ENCODE measurements at places on chromosomes 5 and 9. TPM values are rescaled to one million over a fixed set of nuclear protein-coding genes. Genes with fewer than 3 reads are reported as not detected.

DNA sequence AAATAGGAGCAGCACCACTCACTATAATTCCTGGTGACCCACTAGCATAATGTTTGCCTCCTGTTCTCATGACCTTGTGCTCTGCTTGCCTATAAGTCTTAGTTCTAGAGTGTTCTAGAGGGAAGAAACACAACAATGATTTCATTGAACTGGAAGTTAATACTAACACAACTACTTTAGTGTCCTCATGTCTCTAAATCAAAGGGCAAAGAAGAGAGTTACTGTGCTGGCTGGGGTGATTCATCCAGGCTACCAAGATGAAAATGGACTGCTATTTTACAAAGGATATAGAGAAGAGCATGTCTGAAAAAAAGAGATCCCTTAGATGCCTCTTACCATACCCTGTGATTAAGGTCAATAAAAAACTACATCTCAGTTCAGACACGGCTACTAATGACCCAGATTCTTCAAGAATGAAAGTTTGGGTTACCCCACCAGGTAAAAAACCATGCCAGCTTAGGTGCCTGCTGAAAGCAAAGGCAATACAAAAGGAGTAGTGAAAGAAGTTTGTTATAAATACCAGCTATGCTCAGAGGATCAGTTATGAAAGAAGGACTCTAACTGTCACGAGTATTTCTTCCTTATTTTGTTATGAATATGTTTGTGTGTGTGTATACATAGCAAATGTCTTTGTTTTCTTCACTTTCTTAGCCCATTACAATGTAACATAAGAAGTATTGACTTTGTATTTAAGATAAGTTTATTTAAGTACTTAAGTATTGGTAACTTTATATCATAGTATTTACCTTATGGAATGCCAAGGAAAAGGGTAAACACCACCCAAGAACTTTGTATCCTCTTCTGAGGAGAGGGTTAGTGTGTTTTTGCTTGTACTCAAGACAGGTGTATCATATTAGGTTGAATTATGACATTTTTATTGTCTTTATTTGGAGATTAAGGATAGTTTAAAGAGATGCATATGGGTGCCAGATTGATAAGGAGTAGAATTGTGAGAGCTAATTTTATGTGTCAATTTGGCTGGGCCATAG lies 314.1 kb upstream of the PTGER4 start:
- DNase-seq, result no peak

DNA sequence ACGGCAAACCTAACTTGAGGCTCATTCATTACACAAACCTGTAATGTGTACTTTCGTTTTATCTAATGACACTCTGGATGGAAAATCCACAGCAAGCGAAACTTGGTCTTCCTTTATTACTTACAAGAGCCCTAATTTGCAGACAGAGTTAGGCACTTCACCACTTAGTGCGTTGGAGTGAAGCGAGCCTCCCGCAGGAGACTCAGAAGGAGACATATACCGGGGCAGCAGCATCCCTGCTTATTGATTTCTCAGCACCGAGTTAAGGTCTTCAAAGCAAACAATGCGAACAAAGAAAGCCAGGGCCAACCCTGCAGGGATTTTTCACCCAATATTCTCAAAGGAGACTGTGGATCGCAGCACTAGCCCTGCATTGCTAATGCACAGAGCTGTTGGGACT lies 28.6 kb downstream of the LSM11 start:
- DNase-seq, result no peak

DNA sequence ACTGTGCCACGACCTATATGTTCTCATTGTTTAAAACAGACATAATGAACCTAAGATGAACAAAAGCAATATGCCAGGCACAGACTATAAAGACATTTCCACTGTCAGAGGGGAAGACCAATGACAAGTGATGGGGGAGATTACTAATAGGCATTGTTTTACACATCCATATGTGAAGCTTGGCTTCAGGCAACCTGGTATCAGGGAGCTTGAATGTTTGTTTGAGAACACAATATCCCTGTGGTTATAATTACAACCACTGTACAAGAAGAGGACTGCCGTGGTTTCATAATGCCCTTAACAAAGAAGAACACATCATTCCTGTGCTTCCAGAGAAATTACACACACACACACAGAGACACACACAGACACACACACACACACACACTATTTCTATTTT lies 385.7 kb downstream of the BNC2 start:
- no peak for DNase-seq

GRCh38 chr5:96329886-96330529 lies 103.0 kb downstream of the PCSK1 start:
- no peak for DNase-seq

DNA sequence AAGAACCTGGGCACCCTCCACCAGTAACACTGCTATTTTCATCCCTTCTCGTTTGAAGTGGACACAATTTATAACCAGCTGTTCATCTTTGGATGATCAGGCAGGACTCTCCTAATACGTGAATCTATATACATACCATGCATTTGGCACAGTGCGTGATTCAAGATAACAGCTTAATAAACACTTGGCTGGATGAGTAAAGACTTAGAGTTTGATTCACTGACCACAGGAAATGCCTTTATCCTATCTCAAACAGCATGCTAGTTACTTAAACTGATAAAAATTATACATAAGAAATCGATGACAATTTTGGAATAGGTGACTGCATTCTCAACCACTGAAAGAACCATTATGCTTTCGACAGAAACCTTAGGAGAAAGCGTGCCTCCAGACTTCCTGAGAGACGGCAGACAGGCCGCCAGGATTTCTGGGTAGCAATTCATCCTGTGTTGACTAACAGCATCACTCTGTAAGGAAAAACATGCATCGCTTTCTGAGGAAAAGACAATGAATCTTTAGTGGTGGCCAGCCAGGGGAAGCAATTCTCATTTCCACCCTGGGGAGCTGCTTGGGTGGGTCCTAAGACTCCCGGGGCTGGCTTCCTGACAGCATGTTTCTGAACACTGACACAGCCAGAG lies 9.7 kb downstream of the MRPL36 start:
- peak; percentile 7 for DNase-seq

ARPC5L gene
- 16.1 TPM for total RNA-seq

ZFP2 gene
- 7.4 TPM for total RNA-seq

LOX gene
- total RNA-seq, result 15.7 TPM
